H9 (cell line): ENCODE measurements at places on chromosomes 13 and 19. TPM values are rescaled to one million over a fixed set of nuclear protein-coding genes. Genes with fewer than 3 reads are reported as not detected.

Gene LRRC63
- total RNA-seq = not detected in 2 replicates

Gene KLK15
- not detected in 2 replicates for total RNA-seq

Gene KLF1
- total RNA-seq = 0.37 and 0.53 TPM in 2 replicates

DNA sequence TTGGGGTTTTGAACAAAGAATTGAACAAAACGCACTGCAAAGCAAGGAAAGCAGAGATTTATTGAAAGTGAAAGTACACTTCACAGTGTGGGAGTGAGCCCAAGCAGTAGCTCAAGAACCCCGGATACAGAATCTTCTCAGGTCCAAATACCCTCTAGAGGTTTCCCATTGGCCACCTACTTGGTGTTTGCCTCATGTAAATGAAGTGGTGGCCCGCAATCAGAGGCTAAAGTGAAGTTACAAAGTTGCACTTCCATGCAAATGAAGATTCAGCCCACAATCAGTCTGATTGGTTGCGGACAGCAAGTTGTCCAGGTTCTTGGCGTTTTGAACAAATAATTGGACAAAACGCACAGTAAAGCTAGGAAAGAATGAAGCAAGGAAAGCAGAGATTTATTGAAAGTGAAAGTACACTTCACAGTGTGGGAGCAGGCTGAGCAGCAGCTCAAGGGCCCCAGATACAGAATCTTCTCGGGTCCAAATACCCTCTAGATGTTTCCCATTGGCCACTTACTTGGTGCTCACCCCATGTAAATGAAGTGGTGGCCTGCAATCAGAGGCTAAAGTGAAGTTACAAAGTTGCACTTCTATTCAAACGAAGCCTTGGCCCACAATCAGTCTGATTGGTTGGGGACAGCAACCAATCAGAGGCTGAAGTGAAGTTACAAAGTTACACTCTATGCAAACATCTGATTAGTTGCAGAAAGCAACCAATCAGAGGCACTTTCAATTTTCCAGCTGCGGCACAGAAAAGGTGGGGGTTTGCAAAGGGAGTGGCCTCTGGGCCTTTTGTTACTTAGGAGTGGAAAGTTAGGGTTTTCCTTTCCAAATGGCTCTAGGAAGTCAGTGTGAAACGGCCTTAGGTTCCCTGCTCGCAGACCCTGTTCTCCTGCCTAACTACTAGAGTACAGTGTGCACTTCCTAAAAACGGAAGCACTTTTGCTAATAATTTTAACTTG lies 4.8 kb upstream of the TM9SF2 start:
- H3K36me3 ChIP-seq = peaks cover 12% of the 10 kb centered on the region
- H3K4me1 ChIP-seq = no peaks in the 10 kb centered on the region
- H3K27me3 ChIP-seq = no peaks in the 10 kb centered on the region
- DNase-seq = peak; percentile 49
- H3K27ac ChIP-seq = no peak overlapping the region

DNA sequence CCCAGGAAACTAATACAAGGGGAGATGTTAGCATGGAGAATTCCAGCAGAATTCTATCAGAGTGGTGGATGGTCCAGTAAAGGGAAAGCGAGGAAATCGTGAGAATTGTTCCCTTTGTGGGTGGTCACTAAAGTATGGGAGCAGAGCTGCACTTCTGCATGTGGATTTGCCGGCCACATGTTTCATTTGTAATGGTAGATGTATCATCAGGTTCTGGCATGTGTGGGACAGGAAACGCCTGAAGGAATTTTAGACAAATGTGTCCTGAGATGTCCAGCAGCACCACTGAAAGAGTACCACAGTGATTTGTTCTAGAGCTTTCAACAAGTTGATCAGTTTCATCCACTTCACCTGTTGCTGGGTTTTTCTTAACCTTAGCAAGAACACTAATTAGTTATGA lies 308.4 kb downstream of the SHISA2 start:
- no peaks in the 10 kb centered on the region for H3K27me3 ChIP-seq
- H3K4me1 ChIP-seq = no peaks in the 10 kb centered on the region; the same call in 1 of the 2 replicates

DNA sequence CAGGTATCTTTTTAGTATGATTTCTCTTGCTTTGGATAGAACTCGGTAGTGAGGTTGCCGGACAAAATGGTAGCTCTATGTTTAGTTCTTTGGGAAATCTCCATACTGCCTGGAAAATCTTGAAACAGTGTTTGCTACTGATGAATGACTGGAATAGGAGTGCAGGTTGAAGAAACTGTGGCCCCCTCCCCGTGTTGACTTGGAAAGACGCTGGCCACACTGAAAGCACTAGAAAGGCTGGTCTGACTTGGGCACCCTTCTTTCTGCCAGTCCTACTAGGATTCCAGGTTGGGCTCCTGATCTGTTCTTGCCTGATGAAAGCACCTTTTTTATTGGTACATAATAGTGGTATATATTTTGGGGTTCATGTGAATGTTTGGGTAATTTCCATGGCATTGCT lies 46.3 kb downstream of the NLRP4 start:
- H3K27me3 ChIP-seq = no peaks in the 10 kb centered on the region
- DNase-seq = no peak
- peaks cover 16% of the 10 kb centered on the region; the same call in 2 of the 3 replicates for H3K36me3 ChIP-seq
- no peaks in the 10 kb centered on the region for H3K4me1 ChIP-seq
- H3K27ac ChIP-seq = no peak overlapping the region

DNA sequence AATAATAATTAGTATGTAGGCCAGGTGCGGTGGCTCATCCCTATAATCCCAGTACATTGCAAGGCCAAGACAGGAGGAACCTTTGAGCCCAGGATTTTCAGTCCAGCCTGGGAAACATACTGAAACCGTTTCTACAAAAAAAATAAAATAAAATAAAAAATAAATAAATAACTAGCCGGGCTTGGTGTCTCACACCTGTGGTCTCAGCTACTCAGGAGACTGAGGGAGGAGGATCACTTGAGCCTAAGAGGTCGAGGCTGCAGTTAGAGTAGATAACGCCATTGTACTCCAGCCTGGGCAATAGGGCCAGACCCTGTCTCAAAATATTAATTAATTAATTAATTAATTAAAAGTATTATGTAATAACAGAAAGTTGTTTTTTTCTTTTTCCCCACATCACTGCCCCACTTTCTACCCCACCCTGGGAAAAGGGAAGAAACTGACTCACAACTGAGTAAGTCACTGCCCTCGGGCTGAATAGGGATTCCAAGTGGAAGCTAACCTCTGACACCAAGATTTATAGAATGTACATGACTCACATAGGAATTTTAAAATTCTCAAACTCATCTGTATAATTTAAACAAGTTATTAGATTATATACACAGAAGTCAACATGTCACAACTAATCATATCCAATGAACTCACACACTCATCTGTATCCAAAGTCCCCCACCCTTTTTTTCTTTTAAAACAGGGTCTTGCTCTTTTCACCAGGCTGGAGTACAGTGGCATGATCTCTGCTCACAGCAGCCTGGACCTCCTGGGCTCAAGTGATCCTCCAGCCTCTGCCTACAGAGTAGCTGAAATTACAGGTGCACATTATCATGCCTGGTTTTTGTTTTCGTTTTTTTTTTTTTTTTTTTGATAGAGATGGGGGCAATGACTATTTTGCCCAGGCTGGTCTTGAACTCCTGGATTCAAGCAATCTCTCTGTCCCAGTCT lies 12.5 kb downstream of the ZNF611 start:
- no peak overlapping the region for H3K27ac ChIP-seq
- no peak for DNase-seq
- peaks cover 66% of the 10 kb centered on the region for H3K36me3 ChIP-seq
- H3K4me3 ChIP-seq = no peak overlapping the region
- H3K4me1 ChIP-seq = peaks cover under 1% of the 10 kb centered on the region; the same call in 1 of the 2 replicates

DNA sequence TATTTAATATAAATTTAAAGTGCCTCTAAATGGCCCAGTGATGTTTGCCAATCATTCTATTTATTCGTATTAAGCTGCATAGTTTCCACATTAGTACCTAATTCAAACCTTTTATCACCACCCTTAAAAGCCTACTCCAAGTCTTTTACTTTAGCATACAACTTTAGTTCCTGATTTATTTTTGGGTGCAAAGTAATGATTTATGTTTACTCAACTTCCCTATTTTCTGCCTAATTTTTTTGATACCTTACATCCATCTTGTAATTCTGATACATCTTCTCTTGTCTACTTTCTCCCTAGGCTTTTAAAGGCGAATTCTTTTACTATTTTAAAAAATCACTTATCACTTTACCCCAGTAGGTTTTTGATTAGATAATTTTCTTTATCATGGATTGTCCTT lies 2651.1 kb upstream of the PCDH20 start:
- H3K4me1 ChIP-seq = no peaks in the 10 kb centered on the region
- no peak overlapping the region for H3K4me3 ChIP-seq
- H3K36me3 ChIP-seq = no peaks in the 10 kb centered on the region; the same call in 2 of the 3 replicates
- H3K27ac ChIP-seq = no peak overlapping the region
- H3K27me3 ChIP-seq = no peaks in the 10 kb centered on the region
- no peak for DNase-seq

GRCh38 chr13:111845621-111846351 lies 221.2 kb upstream of the SOX1 start:
- H3K27ac ChIP-seq = peak overlapping the region; percentile 92
- no peaks in the 10 kb centered on the region for H3K27me3 ChIP-seq
- H3K4me3 ChIP-seq = peak overlapping the region; percentile 54
- peak; percentile 82 for DNase-seq
- H3K36me3 ChIP-seq = peaks cover 5% of the 10 kb centered on the region; the same call in 2 of the 3 replicates
- H3K4me1 ChIP-seq = peaks cover 11% of the 10 kb centered on the region; the same call in 1 of the 2 replicates

GRCh38 chr19:15247107-15248014 lies 15.1 kb upstream of the EPHX3 start:
- DNase-seq = no peak
- no peak overlapping the region for H3K4me3 ChIP-seq
- peaks cover 31% of the 10 kb centered on the region for H3K36me3 ChIP-seq
- H3K4me1 ChIP-seq = no peaks in the 10 kb centered on the region

- no peak overlapping the region for H3K27ac ChIP-seq
- H3K27me3 ChIP-seq = no peaks in the 10 kb centered on the region
- H3K36me3 ChIP-seq = no peaks in the 10 kb centered on the region
- H3K4me3 ChIP-seq = no peak overlapping the region
Measured at GRCh38 chr13:67278235-67278634, 48.1 kb upstream of the PCDH9 start.

- H3K27me3 ChIP-seq = no peaks in the 10 kb centered on the region
- peaks cover 52% of the 10 kb centered on the region for H3K36me3 ChIP-seq
- no peak for DNase-seq
- peaks cover 3% of the 10 kb centered on the region; the same call in 1 of the 2 replicates for H3K4me1 ChIP-seq
Measured at GRCh38 chr13:113586661-113587479, 2.3 kb downstream of the TFDP1 start.
